Activated CD4-positive, CD25-positive, alpha-beta regulatory T cell (primary cell): ENCODE measurements at places on chromosomes 3 and 15.

GRCh38 chr3:192727032-192727847, at the start of gene FGF12:
Gene FGF12, minus strand, starts transcription at chr3:192727541.
- DNase-seq: no peak

DNA sequence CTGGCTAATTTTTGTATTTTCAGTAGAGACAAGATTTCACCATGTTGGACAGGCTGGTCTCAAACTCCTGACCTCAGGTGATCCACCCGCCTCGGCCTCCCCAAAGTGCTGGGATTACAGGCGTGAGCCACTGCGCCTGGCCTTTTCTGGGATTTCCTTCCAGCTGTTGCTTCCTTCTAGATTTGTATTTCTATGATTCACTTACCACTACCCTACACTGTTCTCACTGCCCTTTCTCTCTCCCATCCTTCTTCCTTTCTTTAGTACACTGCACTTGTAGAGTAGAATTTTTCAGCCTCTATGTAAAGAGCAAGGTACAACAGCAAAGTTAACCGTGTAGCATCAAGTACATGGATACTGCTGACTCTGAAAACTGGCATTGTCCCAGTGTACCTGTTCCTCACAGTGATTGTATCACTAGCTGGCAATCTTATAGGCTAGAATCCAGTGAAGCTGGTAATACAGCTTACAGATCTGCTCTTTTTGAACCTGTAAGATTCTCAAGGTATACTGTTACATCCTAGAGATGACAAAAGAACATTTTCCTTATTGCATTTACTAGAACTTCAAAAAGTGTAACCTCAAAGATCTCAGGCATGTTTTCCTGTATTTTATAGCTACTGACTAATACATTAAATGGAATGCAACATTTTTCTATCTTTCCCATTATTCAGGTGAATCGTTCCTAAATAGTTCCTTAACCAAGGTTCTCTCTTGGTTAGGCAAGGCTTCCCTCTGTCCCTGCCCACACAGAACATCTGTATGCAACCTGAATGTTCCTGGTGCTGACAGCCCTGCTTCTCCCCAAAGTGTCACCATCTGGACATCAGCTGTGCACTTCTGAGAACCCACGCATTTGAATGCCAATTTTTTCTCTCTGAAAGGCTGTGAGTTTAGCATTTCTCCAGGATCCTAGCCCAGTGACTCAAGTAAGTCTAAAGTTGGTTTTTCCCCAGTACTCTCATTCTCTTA, 74.1 kb upstream of the RAP2B start:
- DNase-seq: no peak

DNA sequence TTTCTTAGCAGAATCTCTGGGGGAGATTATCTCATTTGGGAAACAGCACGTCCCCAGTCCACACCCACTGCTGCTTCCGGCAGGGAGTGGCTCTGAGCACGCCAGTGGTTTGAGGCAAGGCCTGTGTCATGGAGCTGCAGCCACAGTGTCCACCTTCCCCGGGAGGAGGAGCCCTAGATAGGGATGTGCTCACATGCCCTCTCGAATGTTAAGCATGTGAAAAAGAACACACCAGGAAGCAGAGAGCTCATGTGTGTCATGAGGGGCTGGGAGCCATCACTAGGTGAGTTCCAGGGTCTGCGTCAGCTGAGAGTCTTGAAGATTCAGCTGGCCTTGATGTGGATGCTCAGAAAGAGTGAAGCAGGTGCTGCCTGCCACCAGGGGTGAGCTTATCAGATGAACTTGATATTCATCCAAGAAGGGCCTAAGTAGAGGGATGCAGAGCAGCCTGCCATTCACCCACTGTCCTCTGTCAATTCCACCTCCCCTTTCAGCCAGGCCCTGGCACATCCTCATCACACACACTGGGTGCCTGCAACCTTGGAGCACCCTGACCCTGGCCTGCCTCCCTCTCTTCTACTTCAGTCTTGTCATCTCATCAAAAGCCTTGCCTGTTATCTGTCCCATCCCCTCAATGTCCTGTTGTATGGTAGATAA, 16.3 kb downstream of the ITGA11 start:
- no peak for DNase-seq

GRCh38 chr3:179149951-179150350, 1.8 kb downstream of the PIK3CA start:
- DNase-seq: no peak

DNA sequence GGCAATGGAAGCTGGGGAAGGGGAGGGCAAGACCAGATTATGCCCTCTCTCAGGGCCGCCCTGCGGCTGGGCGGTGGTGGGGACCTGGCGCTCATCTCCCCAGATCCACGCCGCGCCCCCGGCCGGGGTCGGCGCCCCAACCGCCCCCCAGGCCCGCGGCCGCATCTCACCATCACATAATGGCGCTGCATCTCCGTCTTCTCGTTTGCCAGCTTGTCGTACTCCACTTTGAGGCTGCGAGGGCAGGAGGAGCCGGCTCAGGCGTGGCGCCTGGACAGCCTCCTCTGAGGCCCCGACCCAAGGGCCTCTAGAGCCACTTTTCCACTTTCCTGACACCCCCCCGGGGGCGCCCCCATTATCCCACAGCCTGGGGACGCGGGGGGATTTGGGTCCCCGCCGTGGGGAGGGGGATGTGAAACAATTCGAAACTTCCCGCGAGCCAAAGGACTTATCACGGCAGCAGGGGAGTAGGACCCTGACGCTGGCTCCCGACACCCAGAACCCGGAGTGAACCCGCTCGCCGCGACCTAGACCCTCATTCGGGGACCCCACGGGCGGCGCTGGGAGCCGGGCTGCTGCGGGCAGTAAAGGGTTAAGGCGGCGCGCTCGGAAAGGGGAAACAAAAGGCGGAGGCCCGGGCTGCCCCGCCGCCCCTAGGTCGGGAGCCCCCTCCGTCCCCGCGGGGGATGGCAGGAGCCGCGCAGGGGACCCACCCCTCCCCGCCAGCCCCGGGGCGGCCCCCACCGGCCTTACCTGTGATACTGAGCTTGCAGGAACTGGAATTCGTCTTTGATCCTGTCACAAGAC, 2.1 kb downstream of the TLE3 start:
- DNase-seq: peak; percentile 35

DNA sequence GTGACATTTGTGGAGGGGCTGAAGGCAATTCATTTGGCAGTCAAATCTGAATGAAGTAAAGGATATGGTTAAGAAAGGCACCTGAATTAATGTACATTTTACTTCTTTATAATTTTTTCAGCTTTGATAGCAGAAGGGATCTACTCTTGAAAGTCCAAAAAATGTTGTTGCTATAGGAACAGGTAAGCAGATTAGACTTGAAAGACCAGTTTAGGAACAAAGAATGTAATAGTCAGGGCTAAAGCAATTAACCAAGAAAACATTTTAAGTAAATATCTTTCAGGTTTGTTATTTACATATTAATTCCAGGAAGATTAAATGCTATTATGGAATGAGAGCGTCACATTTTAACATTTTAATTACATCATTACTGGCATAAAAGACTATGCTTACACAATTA, 1.1 kb downstream of the ATP13A4 start:
- no peak for DNase-seq

- no peak for DNase-seq
Measured at GRCh38 chr15:65939901-65940617, 70.8 kb downstream of the RAB11A start.

DNA sequence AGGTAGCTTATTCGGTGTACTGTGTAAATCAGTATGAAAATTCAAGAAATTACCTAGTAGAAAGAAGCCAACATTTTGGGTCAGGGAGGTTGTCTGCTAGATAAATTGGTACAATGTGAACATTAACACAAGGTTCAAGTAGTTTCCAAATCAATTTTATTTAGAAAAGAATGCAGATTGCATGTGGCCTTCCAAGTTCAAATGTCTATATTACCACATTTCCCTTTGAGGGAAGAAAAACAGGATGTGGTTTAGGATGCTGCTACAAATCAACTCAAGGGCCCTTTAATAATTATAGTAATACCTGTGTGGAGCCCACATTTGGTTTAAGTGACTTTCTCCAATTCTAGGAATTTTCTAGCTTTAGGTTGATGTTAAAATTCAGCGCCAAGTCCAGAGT, 57.5 kb downstream of the CADPS start:
- DNase-seq: no peak

- DNase-seq: no peak
Measured at GRCh38 chr3:156811089-156811862, 14.9 kb upstream of the LEKR1 start.

GRCh38 chr15:93523481-93523880, 434.5 kb upstream of the RGMA start:
- DNase-seq: no peak

DNA sequence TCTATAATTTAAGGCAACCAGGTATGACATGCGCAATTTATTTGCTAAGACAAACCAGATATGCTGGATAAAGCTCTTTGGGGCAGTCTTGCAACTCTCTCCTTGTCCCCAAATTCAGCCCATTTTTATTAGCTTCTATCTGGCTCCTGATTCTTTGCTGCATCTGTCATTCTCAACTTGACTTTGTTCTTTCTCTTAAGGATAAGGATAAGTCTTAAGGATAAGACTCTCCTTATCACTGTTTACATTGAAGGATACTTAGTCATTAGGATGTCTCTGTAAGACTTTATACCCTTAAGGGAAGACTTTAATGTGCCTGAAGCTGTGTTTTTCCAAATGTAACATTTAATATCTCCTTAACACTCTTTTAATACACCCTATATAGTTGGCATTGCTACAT, 49.2 kb downstream of the ALCAM start:
- no peak for DNase-seq

- no peak for DNase-seq
Measured at GRCh38 chr3:64576211-64576775, 111.5 kb downstream of the ADAMTS9 start.

DNA sequence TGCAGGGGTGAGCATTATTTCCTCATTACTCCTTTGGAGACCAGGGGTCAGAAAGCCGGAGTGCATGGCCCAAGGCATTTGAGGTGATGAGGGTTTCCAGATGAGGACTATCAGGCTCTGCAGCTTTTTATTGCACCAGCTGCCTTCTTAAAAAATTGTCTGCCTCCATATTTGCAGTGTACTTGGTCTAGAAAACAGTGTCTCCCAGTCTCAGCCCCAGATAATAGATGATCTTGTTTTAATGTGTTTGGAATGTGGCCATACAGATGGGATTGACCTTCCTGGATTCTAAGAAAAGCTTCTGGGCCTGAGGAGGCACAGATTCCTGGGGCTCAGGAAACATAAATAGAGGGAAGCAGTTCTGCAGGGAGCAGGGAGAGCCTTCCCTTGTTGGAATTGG, 123.3 kb downstream of the GABRG3 start:
- no peak for DNase-seq

GRCh38 chr3:87468235-87468634, 191.9 kb upstream of the POU1F1 start:
- no peak for DNase-seq

DNA sequence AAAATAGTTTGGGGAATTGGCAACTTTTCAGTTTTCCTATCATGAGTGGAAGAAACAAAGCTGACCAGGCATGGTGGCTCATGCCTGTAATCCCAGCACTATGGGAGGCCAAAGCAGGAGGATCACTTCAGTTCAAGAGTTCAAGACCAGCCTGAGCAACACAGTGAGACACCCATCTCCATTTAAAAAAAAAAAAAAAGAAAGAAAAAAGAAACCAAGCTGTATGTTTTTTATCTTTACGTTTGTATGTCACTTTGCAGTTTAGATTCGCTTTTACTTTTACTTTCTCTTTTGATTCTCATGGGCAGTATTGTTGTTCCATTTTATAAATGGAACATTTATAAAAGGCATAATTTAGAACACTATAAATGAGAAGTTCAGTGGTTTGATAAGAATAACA, 31.2 kb upstream of the TNIK start:
- no peak for DNase-seq

DNA sequence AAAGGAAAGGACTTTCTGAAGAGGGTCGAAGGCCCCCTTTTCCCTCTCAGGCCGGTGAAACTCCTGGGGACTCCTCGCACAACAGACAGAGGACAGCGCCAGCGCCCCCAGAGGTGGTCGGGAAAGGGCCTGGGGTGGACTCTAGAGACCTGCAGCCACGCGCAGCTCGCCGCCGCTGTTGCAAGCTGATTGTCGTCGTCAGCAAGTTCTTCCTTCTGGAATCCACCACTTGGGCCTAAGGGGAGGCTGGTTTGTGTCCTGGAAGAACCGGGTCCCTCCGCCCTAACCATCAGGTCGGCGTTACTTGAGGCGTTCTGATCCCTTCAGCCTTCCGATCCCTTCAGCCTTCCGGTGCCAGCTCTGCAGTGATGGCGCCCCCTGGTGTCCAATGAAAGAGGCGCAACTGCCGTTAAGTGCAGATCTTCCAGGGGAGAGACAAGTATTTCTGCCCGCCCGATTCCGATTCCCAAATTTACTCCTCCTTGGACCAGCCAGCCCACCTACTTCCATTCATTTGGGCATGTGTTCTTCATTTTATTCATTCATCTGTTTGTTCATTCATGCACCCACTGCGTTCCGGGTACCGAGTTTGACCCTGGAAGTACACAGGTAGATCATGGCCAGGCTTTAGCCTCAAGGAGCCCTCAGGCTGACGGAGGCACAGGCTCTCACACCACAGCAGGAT, 77.2 kb upstream of the SLC6A11 start:
- DNase-seq: peak; percentile 31

DNA sequence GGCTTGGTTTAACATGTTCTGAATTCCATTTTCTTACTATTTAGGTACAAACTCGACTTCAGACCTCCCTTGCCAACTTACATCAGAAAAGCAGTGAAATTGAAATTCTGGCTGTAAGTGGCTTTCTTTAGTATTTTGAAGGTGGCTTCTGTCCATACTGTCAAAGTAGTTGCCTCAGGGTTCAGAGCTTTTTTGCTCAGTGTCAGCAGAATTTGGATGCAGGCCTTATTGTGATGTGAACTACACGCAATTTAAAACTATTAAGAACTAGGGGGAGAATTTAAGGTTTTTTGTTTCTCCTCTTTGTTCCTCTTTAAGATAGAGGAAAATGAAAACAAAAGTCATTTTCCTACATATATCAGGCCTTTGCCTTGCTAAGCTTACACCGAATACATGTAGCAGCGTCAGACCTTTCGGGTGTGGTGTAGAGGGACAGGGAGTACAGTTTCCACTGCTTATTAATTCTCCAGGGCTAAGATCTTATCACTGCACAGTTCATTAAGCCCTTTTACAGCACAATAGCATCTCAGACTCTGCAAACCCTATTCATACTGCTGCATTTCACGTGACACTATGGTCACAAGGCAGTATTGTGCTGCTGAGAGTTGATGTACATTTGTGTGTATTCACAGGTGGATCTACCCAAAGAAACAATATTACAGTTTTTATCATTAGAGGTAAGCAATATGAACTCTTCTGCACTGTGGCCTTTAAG, 6.7 kb downstream of the SRP14 start:
- no peak for DNase-seq

- DNase-seq: no peak
Measured at GRCh38 chr15:81184188-81184587, 12.5 kb upstream of the IL16 start.

DNA sequence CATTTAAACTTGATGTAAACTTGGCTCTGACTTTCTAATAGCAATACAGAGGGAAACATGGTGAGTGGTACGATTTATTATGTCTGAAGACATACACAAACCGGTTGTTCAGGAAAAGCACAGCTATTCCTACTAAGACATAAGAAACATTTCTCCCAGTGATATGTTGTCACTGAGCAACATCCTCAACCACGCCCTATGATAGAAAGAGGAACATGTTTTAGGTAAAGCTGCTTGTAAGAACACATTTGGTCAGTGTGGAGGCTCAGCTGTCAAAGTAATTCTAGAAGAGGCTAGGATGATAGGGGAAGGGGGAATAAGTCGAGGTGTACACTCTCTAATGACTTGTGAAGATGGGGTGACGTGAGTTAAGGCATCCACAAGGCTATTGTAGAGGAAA, 42.7 kb upstream of the B3GNT5 start:
- no peak for DNase-seq

- no peak for DNase-seq
Measured at GRCh38 chr3:153215966-153216365, 53.9 kb downstream of the RAP2B start.

- no peak for DNase-seq
Measured at GRCh38 chr15:26358708-26359107, 414.2 kb downstream of the GABRB3 start.
